ENCODE measurements at places on chromosomes 7 and 10.

DNA sequence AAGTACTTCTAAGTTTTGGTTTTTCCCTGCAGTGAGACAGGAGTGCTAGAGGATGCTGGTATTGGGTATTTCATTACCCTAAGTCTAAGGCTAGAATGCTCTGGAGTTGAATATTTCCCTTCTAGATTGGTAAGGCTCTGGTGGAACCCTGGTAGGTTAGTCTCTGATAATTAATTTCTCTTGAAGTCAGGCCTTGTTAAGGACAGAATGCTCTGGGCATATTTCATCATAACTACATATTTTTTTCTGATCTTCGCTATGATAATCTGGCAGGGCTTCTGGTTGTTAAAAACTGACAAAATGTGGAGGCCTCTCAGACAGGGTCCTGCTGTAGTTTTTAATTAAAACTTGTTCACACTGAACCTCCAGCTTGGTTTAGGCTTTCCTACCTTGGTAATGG lies 83.8 kb downstream of the CDK13 start:
- DNase-seq, result no peak

- no peak for DNase-seq
These were observed 17.6 kb downstream of the HTRA1 start for GRCh38 chr10:122478971-122479370.

GRCh38 chr10:49585387-49585786 lies 24.7 kb upstream of the SLC18A3 start:
- DNase-seq, result no peak

- DNase-seq, result no peak
These were observed 65.7 kb upstream of the STRIP2 start for GRCh38 chr7:129368389-129368986.

GRCh38 chr10:121589553-121589952 lies 8.7 kb downstream of the FGFR2 start:
- DNase-seq, result no peak

DNA sequence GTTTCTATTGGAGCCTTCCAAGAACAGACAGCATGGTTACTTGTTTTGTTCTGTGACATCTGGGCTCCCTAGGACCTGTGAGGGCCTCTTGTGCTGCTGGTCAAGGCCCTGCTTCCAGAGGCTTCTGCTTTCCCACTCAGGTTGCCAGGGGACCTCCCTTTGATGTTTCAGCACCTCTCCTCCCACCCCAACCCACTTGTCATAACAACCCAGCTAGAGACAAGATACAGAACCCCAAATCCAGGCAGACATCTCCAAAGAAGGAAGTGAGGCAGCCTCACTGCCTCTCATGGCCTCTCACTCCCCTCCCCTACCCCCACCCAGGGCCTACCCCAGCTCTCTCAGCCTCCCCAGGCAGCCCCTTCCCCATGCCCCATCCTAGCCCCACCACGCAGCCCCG lies 11.3 kb downstream of the NFKB2 start:
- no peak for DNase-seq

DNA sequence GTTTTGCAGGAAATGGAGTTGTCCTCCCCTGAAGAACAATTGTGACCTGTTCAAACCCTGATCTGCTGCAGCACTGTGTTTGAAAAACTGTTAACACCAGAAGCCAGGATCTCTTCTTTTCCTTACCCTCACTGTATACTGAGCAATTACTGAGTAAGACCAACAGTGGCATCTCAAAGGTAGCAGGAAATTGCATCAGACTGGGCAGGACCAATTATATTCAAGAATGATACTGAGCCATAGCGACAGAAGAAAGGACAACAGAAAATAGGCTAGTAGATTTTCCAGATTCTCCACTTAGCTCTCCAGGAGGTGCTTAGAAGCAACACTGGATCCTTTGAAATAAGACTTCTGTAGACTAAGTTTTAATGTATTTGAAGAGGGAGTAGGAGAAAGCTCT lies 57.4 kb upstream of the INHBA start:
- DNase-seq, result no peak

GRCh38 chr7:121480566-121481335 lies 84.6 kb upstream of the FAM3C start:
- no peak for DNase-seq

DNA sequence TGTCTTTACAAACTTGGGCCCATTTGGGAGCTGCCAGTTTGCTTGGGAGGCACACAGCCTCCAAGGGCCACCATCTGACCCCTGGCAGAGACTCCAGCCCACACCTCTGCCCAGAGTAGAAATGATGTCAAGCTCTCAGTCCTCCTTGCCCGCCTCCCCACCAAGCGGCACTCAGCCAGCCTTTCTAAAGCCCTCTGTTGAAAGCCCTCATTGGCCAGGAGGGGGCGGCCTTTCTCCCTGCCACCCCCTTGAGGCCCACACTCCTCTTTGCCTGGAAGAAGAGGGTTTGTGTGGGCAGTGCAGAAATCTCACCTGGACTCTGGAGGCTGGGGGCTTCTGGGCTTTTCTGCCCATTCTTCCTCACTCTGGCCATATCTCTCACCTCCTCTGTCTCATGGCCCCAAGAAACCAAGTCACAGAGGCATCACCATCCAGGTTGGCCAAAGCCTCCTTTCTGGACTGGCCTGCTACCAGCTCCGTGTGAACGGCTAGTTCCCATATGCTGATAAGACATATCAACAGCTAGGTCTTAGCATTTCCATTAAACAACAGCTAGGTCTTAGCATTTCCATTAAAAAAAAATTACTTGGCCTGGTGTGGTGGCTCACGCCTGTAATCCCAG lies 36.1 kb downstream of the UBTD1 start:
- DNase-seq, result peak; percentile 42

- DNase-seq, result no peak
These were observed 763.4 kb downstream of the KCNMA1 start for GRCh38 chr10:76874176-76874575.

DNA sequence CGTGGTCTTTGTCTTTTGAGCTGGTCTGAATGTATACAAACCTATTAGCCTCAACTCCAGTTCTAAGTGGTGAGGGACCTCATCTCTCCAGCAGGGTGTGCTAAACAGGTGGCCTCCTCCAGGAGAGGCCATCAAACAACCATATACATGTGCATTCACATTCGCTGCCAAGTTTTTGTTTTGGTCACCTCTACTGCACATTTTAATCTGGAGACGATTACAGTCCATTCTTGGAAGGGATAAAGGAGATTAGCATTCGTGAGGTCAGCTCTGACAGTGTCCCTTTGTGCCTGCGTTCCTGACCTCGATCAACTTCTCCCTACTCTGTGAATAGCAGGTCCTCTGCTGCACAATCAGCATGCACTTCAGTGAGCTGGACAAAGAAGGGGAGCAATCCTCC lies 60.8 kb downstream of the RHOBTB1 start:
- DNase-seq, result no peak

- DNase-seq, result no peak
These were observed 59.7 kb downstream of the SVIL start for GRCh38 chr10:29575098-29575455.

GRCh38 chr10:63718006-63718405 lies 196.8 kb downstream of the REEP3 start:
- DNase-seq, result no peak

GRCh38 chr10:31319602-31320549 lies 860 bp downstream of the ZEB1 start:
- DNase-seq, result peak; percentile 18

DNA sequence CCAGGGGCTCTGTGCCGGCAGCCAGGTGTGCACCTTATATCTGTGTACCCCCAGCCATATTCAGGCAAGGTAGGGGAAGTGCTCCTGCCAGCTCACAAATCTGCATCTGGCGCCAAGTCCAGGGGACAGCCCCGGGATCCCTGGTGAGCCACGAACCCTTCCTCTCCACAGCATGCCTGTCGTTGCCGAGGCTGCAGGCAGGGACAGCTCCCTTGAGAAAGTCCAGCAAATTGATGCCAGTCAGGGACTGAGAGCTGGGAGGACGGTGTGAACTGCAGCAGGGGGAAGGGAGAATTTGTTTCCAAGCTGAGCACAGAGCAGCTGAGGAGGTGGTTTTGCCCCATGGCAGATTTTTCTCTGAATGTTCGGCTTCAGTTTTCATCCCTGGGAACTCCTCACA lies 919 bp downstream of the PLA2G12B start:
- DNase-seq, result no peak

DNA sequence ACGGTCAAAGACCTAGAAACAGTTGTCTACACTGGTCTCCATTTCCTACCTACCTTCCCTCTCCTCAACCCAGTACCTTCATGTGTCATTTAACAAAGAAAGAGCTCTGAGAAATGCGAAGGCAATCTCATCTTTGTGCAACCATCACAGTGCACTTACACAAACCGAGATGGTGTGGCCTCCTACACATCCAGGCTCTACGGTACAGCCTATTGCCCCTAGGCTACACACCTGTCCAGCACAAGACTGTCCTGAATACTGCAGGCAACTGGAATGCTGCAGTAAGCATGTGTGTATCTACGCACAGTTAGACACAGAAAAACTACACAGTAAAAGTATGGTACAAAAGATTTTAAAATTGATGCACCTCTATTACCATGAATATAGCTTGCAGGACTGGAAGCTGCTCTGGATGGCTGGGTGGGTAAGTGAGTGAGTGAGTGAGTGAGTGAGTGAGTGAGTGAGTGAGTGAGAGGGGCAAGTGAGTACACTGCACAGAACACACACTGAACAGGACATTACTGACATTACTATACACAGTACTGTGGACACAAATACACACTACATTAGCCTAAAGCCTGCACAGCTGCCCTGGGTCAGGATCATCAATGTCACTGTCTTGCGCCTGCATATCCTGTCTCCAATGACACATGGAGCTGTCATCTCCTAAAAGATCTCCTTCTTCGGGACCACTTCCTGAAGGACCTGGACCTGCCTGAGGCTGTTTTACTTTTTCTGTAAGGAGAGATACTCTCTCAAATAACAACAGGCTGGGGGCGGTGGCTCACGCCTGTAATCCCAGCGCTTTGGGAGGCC lies 18.5 kb downstream of the ITGB1 start:
- DNase-seq, result no peak

DNA sequence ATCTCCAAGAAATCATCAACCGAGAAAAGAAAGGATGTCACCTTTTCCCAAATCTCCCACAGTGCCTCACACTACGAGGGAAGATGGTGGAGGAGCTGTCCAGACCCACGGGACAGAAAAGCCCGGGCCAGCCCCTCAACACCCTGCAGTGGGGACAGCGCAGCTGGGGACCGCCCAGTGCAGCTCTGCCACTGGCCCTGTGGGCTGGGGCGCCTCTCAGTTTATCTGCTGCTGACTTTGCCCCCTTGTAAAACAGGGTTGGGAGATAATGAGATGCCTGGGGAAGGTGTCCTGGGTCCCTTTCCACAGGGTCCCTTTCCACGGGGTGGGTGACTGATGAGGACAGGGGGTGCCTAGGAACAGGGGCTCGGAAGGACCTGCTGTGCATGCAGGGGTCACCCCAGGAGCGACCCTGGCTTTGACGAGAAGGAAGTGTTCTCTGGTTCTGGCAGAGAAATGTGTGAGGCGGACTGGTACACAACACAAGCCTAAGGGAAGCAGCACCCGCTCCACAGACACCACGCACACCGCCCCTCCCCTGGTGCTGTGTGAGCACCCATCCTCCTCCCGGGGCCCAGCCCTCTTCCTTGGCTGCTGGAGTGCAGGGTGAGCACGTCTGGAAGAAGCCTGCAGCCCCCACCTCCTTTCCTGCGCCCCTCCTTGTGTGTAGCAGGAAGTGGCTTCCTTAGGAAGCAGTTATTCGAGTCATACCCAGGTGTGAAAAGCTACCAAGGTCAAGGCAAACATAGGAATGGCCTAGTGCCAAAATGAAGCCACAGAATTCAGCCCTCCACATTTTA lies 339.9 kb downstream of the DNAJB6 start:
- no peak for DNase-seq

DNA sequence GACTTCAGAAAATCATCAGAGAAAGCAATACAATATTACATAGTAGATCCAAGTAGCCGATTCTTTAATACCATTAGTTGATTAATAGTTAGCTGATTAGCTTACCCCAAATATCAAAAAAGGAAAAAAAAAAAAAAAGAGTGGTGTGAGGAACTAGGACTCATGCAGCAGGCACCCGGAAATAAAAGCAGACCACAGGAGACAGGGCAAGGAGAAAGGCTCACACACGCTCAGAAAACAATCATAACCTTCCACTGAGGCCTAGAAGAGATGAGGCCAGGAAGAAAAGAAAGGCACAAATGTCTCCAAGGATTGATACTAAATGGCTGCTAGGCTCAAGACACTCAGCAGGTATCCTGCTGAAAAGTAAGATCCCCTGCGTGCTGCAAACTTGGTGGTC lies 25.9 kb downstream of the TRDMT1 start:
- DNase-seq, result no peak

GRCh38 chr10:70432101-70432500 lies 9.4 kb downstream of the NODAL start:
- DNase-seq, result peak; percentile 72

DNA sequence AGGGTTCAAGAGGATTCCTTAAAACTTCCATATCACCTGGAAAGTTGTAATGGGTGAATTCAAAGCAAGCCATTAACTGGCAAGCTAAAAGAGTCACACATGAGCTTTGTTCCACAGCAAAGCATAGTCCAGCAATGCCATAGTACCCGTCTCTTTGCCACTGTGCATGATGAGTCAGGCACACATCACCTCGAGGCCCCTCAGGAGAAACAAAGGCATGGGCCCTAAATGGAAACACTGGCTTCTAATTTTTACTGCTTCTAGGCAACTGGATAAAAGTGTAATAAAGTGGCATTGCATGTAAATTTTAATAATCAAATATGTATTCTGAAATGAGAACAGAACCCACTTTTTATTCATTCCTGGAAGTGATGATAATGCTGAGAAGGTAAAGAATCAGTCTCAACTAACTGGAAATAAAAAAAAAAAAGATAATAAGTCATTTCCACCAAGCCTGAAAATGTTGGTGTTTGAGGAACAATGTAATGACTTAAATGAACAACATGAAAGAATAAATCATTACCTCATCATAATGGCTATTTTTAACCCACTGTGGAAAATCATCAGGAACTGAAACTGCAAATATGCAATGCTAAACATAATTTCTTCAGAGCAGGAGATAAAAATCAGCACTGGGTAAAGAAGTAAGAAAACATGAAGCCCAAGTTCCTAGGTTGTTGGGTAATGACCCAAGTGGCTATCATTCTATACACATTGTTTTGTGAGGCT lies 104.9 kb downstream of the CDK6 start:
- DNase-seq, result no peak

- no peak for DNase-seq
These were observed 117.3 kb downstream of the SVIL start for GRCh38 chr10:29517352-29517923.

- DNase-seq, result no peak
These were observed 126.8 kb upstream of the ODAD2 start for GRCh38 chr10:28125701-28126100.

GRCh38 chr10:127259347-127259746 lies 63.0 kb upstream of the INSYN2A start:
- no peak for DNase-seq

- no peak for DNase-seq
These were observed 604.6 kb downstream of the GRID1 start for GRCh38 chr10:85761906-85762445.

DNA sequence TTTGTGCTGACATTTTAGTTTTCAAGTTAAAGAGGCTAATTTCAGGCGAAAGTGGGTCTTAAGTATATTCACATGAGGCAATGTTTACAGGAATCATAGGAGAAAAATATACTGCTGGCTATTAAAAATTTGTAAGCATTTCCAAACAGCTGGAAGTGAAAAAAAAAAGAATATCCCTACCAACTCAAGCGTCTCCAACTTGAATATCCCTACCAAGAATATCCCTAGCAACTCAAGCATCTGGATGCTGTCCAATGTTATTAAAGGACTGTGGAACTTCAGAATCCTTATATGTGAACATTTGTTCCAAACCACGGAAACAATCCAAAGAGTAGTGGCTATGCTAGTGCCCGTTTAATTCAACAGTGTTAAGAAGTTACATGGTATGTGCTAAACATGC lies 1303.0 kb downstream of the GATA3 start:
- DNase-seq, result no peak

GRCh38 chr7:46886669-46887374 lies 695.1 kb downstream of the TNS3 start:
- no peak for DNase-seq
